Stimulated activated CD4-positive, alpha-beta T cell treated with anti-CD3 and anti-CD28 coated beads, TNF-alpha, amount 100 ng/mL, for 24 hours (primary cell): ENCODE measurements at places on chromosomes 6 and 20.

- no peak for DNase-seq
Observed at GRCh38 chr20:11847827-11848226, 69.9 kb upstream of the BTBD3 start.

DNA sequence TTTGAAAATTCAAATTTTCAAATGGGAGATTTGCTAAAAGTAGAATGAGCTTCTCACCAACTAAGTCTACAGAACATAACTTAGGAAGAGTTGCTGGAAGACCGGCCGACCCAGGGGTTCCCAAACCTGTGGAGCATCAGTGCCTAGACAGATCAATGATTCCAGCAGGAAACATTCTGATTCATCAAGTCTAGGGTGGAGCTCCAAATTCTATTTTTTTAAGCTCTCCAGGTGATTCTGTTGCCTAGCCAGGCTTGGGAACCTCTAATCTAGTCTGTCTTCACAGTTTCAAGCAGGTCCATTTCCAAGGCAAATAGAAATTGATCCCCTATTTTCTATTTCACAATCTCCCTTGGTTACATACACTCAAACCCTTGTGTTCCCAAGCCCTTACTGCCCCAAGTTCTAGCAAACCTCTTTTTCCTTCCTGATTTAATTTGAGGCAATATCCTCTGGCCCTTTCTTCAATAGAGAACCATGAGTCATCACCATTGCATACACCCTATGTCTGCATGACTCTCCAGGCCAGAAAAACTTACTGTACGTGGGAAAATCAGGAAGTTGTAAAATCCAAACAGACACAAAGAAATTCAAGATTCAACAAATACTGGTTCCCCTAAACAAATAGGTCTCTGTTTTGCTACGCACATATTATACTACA, 8.9 kb downstream of the ATXN1 start:
- DNase-seq = no peak

DNA sequence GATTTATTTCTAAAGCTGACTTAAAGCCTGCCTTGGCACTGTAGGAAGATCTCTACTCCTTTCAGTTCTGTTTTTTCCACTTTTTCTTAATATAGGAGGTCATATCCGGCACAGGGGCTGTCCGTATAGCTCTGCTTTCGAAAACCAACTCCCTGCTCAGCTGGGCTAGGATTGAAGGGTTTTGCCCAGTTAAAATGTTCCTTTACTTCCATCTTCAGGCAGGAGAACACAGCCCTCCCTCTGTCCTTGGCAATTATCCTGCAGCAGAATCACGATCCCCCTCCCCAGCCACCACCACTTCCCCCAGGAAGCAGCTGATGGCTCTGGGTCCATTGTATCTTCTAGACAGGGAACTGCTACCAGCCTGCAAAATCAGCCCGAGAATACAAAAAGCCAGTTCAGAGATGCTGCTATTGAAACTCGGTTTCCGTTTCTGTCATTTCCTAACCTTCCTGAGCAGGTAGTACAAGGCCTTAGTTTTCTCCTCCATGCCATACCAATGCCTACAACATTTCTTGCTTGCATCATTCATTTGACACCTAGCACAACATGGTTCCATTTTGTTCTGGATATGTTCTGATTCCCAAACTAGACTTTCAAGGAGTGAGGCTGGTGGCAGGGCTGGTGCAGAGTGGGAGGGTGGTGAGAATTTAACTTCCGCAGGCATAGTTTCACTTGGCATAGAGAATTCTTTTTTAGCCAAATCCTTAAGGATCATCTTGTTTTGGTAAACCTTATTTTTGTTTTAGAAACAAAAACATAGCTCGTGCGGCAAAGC, 53.9 kb downstream of the FAM50B start:
- DNase-seq = no peak

GRCh38 chr6:90193359-90193758, 103.3 kb downstream of the BACH2 start:
- no peak for DNase-seq

DNA sequence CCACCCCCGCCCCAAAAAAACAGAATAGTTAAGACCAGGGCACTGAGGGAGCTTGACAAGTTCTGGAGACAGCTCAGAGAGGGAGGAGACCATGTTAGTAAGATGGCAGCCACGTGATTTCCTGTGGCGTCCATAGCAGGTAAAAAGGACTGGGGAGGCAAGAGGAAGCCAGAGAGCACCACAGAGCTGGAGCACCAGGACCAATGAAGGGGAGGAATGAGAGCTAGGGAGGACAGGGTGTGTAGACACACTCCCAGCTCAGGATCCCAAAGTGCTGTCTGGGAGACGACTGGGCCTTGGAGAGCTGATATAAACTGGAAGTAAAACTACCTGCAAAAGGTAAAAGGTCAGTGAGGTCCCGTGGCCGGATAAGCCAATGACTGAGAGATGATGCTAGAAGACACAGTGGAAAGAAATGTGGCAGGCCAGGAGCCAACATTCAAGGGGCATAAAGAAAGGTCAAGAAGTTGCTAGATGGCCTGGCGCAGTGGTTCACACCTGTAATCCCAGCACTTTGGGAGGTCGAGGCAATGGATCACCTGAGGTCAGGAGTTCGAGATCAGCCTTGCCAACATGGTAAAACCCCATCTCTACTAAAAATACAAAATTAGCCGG, 39.0 kb downstream of the SLC23A2 start:
- no peak for DNase-seq

DNA sequence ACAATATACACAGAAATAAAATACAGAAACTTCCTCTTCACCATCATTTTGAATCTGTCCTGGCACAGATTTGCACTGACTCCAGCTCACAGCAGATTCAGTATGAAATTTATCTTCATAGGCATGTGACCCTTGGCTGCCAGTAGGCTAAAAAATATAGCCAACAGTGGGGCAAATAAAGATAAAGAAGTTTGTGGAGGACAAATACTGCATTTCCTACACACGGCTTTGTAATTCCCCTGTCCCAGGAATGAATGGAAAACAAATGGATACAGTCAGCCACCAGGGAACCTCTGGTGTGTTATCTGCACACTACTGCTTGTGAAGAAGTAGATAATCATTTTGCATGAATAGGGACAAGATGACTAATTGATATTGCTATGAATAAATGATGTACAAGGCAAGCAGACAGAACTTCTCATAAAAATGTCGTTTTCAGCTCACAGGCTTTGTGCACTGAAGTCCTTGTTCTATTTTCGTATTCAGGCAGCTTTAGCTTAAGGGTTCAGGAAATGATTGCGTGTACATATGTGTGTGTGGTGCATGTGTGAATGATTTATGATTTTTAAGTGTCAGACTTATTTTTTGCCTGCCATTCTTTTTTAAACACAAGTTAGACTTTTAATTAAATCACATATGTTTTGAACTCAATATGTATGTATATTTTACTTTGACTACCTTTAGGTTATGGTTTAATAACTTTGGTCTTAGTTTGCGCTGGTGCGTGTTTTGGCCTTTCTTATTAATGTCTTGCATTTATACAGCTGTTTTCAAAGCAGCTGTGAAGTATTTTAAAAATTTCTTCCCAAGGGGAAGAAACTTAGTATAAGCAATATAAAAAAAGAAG, 543.8 kb upstream of the JAG1 start:
- DNase-seq = no peak

DNA sequence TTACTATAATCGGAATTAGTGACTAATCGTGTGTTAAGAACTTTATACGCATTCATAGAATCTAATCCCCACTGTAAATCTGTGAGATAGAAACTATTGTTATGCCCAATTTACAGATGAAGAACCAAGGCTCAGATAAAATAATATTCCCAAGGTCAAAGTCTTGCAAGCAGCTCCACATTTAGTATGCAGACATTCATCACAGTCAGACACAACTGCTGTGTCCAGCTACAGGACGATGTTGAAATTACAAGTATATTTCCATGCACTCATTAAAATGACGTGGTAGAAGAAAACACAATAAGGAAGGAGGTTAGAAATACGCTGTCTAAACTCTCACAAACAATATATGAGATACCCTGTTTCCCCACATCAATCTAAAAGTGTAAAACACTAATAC, 82.5 kb downstream of the PREX1 start:
- no peak for DNase-seq

- DNase-seq = no peak
Observed at GRCh38 chr20:2695206-2695983, 2.8 kb downstream of the EBF4 start.

GRCh38 chr6:146787876-146788508, 189.2 kb downstream of the ADGB start:
- DNase-seq = no peak

DNA sequence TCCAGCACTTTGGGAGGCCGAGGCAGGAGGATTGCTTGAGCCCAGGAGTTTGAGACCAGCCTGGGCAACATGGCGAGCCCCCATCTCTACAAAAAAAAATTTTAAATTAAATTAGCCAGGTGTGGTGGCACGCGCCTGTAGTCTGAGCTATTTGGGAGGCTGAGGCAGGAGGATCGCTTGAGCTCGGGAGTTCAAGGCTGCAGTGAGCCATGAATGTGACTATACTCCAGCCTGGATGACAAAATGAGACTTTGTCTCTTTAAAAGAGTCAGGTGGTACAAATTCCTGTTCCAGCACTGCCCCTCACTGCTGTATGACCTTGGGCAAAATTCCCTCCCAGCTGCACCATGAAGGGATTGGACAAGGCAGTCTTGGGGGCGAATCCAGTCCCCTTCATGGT, 28.5 kb downstream of the AHCY start:
- DNase-seq = no peak

GRCh38 chr6:122491919-122492555, 20.4 kb upstream of the SERINC1 start:
- peak; percentile 40 for DNase-seq

DNA sequence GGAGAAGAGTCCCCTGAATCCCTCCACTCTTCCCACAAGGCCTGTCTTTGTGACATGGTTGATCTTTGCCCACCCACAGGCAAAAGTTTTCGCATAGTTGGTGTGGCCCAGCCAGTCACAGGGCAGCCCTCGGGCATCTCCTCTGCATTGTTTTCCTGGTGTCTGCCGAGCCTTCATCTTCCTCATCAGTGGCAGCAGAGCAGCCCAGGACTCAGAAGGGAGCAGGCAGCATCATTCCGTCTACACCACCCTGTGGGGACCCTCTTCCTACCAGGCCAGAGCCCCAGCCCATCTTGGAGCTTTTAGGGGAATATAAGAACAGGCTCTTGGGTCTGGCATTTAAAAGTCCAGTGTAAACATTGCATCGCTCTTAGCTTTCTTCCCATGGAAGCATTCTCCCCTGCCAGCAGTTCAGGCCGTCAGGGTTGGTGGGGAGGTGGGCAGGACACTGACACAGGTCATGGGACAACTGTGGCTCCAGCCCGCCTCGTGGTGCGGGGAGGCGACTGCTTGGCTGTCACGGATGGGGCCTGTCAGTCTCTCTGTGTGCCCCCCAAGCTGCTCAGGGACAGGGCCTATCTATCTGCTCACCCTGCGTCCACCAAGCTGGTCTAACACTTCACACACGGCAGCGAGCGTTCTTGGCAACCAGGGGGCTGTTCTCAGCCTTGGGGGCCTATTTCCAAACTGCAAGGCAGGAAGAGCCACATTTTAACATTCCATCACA, 38.3 kb downstream of the PDRG1 start:
- no peak for DNase-seq

- DNase-seq = no peak
Observed at GRCh38 chr6:88177961-88178464, 11.9 kb upstream of the CNR1 start.

DNA sequence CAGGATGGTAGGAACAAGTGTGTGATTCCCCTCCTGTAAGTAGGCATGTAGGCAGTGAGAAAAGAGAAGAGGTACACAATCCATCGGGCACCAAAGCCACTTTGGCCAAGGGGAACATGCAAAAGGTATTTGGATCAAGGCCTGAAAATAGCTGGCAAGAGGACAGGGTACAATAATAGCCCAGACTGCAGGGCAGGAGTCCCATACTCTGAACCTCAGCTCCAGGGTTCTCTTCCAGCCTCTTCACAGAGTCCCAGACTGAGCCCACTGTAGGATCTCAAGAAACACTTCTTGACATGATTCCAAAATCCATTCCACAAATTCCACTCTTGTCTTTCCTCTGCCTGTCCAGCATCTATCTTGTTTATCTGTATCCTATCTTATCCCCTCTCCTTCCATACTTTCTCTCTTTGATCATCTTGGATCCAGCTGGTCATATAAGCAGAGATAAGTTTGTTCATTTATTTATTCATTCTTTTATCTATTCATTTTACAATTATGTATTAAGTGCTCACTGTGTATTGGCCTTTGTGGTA, 19.7 kb downstream of the ACSS2 start:
- DNase-seq = no peak

DNA sequence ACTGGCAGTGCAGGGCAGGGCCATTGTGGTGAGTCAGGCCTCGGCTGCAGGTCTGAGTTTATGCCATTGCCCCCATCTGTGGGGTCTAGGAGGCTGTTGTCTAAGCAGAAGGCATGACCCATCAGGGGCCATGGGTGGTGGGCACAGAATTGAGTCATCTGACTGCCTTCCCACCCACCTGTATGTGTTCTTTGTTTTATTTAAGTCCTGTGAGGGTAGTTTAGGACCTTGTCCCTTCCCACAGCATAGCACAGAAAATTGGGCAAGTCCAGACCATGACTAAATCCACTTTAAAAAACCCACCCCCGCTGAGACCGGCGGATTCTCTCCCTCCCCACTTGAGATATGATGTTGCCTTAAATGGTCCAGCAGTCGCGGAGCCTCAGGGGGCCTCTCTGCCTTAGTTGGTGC, 40.3 kb downstream of the ERMARD start:
- DNase-seq = no peak

DNA sequence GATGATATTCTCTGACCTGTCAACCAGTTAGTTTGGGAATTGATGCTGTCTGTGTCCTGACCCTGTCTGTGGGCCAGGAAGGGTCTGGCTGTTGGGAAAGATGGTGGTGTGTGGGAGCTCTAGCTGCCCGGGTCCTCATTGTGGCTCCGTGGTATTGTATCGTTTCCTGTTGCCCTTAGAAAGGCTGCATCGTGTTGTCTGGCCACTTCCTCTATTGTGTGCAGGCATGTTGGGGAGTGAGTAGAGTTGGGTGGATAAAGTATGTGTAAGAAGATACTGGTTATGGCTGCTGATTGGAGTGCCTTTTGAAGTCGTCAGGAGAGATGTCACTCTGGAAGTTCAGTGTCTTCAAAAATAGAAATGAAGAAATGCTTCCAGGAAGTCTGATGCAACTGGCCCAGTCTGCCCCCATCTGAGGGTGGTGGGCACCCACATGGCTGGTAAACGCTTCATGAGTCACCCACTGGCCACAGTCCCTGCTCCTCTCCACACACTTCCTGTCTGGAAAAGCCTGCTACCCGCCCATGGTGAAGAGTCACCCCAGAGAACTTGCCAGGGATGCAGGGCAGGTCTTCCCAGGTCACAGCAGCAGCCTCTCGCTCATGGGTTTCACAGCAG, 27.9 kb downstream of the PPARD start:
- peak; percentile 49 for DNase-seq

DNA sequence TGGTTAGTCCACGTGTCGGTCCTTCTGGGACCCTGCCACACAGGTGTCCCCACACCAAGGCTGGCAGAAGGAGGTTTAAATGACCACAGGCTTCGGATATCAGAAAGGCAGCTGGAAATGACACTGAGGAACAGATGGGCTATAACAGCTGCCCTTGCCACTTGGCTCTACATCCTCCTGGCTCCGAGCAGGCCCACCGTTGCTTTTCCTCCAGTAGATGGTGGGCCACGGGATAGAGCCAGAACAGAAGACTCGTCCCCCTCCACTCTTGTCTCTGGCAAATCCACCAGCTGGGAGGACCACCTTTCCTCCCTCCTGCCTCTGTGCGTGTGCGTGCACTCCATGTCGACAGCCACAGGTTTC, 17.6 kb downstream of the WRNIP1 start:
- no peak for DNase-seq

- no peak for DNase-seq
Observed at GRCh38 chr6:16676978-16677377, 84.3 kb downstream of the ATXN1 start.
